ENCODE measurements at places on chromosomes 3 and 15.

- H3K27me3 ChIP-seq = no peaks in the 10 kb centered on the region
- DNase-seq = no peak
- H3K4me3 ChIP-seq = no peak overlapping the region
- H3K36me3 ChIP-seq = no peaks in the 10 kb centered on the region
Observed at GRCh38 chr3:63095-63765, 133.3 kb upstream of the CHL1 start.

GRCh38 chr15:90959894-90960293 is 5.2 kb downstream of the RCCD1 start:
- H3K36me3 ChIP-seq = peaks cover 24% of the 10 kb centered on the region
- H3K27ac ChIP-seq = no peak overlapping the region
- no peak overlapping the region for H3K4me3 ChIP-seq
- no peaks in the 10 kb centered on the region for H3K27me3 ChIP-seq
- H3K4me1 ChIP-seq = peaks cover 11% of the 10 kb centered on the region

- H3K27me3 ChIP-seq = no peaks in the 10 kb centered on the region
- H3K4me1 ChIP-seq = peaks cover 3% of the 10 kb centered on the region
- no peaks in the 10 kb centered on the region for H3K36me3 ChIP-seq
- H3K4me3 ChIP-seq = no peak overlapping the region
Observed at GRCh38 chr3:112615989-112616731, 24.8 kb downstream of the CCDC80 start.

GRCh38 chr15:93505506-93505905 is 416.5 kb upstream of the RGMA start:
- H3K36me3 ChIP-seq = no peaks in the 10 kb centered on the region
- no peaks in the 10 kb centered on the region for H3K27me3 ChIP-seq
- DNase-seq = no peak
- H3K27ac ChIP-seq = no peak overlapping the region
- no peak overlapping the region for H3K4me3 ChIP-seq

DNA sequence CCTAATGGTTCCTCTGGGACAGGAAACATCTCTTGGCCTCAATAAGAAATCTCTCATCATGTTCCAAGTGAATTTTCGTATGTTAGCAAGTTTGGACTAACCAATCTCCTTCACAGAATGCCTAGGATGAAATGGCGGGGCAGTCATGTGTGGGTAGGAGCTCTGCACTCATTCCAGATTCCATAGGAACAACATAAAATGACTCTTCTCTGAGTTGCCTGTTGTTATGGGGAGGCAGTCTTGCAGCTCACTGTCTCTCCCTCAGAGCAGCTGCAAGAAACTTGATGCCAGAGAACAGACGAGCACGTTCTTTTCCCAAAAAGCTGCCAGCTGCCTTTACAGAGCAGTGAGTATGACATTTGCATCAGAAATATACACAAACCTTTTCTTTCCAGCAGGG is 34.1 kb downstream of the SPATA12 start:
- no peak overlapping the region for H3K4me3 ChIP-seq
- no peaks in the 10 kb centered on the region for H3K4me1 ChIP-seq
- H3K36me3 ChIP-seq = no peaks in the 10 kb centered on the region
- H3K27ac ChIP-seq = no peak overlapping the region
- no peak for DNase-seq
- no peaks in the 10 kb centered on the region for H3K27me3 ChIP-seq
